AG04449 (cell line): ENCODE measurements at places on chromosomes 2 and 18.

- no peak for DNase-seq
These were observed 278.0 kb upstream of the EPHA4 start for GRCh38 chr2:221850076-221850475.

DNA sequence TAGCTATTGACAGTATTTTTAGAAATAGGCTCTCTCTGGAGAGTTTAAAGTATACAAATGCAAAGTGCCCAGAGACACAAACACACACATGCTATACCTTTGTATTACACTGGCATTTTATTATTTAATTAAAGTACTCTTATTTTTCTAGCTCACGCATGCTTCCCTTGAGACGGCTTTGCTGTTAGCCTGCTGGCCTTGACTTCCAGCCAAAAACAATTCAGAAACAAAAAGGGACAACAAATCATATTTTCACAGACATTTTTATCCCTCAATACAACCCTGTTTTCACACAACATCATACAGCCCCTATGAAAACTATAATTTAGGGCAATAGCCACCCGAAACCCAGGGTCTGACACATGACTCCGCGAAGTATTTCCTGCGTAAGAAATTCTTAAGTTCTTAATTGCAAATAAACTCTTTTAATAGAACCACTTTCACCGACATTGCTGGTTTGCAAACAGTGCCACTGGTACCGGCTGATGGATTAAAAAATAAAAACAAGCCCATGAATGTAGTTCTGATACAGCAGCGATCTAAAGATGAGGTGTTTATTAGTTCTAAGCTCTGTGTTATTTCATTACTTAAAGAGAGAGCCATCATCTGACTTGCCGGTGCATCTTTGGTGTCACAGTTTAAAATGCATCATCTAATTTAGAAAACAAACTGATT, 185.1 kb downstream of the TCF4 start:
- no peak for DNase-seq

DNA sequence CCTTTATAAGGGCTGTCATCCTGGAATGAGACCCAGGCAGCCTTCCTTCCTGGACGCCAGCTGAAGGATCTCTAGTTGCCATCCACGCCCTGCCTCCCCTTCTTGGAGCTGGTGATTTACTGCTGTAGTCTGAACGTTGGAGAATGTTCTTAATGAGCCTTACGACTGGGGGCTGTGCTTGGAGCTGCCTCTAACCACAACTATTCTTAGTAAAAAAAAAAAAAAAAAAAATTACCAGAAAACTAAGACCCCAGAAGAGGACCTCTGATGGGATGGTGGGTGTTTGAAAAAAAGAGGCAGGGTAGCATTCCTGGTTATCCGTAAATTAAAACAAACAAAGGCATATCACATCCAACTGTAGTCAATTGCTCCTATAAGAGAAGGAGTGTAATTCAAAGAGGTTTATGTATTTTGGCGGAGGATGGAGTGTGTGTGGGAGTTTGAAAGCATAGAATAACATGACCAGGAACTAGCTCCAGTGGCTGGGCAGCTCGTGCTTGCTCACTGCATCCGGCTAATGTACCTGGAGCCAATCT, 105.4 kb downstream of the QPCT start:
- DNase-seq = no peak

DNA sequence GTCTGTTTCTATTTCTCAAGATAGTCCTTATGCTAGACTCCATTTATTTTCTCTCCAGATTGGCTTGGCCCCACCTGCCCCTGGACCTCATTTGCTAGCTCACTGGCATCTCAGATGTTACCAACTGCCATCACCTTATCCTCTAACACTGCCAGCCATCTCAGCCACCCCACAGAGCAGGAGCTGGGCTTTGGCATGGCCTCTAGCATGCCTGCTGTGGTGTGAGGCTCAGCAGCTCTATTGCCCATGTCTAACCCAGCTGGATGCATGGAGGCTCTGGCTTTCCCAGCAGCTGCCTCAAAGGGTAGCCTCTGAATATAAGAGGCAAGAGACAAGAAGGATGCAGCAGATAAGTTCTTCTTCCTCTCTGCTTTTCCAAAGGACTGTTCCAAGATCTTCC, 373.4 kb downstream of the TNS1 start:
- no peak for DNase-seq

GRCh38 chr2:196233805-196234475, 62.6 kb upstream of the STK17B start:
- DNase-seq = no peak

DNA sequence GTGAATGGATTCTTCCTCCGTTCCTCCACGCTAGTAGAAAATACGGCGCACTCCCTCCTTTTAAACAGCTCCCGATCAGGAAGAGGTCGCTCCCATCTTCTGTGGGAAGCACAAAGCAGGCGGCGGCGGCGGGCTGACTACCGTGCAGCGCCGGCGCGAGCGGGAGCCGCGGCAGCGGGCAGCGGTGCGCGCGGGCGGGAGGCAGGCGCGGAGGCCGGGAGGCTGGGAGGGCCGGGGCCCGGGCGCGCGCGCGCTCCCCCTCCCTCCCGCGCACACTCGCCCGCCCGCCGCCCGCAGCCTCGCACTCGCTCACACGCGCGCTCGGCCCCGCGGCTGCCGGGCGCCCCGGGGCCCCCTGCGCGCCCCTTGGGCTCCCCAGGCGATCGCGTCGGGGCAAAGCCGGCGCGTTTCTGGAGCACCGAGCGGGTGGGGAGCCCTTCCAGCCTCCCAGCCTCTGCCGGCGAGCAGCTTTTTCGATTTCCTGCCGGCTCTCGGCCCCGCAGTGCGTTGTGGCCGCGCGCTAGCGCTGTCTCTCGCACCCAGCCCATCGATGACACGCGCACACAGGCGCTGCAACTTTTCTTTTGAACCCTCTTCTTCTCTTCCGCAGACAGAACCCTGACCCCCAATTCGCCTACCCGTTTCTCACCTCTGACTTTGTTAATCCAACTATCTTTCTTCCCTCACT, at the start of gene SLC8A1:
Gene SLC8A1, minus strand, starts transcription at position 173 of the 688 bp plus-strand sequence.
- no peak for DNase-seq

GRCh38 chr18:61569176-61569892, 236.1 kb downstream of the CDH20 start:
- peak; percentile 63 for DNase-seq
